Fibroblast of upper back skin (primary cell): ENCODE measurements at places on chromosomes 7 and 10.

DNA sequence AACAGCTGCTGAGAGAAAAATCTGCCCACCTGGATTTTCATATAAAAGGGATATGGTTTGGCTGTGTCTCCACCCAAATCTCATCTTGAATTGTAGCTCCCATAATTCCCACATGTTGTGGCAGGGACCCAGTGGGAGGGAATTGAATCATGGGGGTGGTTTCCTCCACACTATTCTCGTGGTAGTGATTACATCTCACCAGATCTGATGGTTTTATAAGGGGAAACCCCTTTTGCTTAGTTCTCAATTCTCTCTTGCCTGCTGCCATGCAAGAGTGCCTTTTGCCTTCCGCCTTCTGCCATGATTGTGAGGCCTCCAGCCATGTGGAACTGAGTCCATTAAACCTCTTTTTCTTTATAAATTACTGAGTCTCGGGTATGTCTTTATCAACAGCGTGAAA, 20.8 kb upstream of the MKI67 start:
- DNase-seq, result peak; percentile 10

GRCh38 chr7:97680622-97681021, 51.3 kb upstream of the TAC1 start:
- DNase-seq, result no peak

- DNase-seq, result no peak
Observed at GRCh38 chr7:151838072-151838471, 38.8 kb downstream of the PRKAG2 start.

DNA sequence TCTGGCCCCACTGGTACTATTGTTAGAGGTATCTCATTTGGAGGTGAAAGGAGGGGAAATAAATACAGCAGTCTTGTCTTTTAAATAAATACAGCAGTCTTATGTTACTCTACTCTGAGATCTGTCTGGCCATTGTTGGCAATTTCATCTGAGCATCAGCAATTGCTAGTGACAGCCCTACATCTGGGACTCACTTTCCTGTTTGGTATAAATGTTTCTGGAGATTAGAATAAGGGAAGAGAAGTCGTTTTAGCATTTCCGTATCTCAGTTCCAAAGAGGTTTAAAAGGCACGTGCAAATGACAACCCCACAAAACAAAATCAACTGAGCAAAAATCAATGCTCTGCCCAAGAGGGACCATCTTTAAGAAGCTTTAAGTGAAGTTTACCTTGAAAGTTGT, 18.1 kb upstream of the CNNM2 start:
- DNase-seq, result no peak

- no peak for DNase-seq
Observed at GRCh38 chr7:112149734-112150133, 56.5 kb downstream of the DOCK4 start.

GRCh38 chr7:20508109-20508508, 107.4 kb upstream of the ABCB5 start:
- DNase-seq, result peak; percentile 7

DNA sequence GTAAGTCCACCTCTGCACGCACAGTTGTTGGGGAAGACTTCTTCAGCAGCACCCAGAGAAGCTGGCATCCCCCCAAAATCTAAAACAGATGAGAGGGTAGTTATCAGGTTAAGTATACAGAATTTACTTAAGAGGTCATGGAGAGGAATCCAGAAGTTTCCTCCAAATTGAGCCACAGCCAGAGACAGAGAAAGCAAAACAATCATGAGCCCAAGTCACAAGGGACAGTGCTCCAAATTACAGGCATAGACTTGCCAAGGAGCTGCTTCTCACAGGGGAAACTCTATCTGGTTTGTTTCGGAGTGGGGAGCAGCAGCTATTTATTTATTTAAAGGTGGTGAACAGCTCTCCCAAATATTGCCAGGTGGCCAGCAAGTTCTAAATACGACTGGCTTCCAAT, 308.4 kb downstream of the SKIDA1 start:
- DNase-seq, result no peak

GRCh38 chr7:54898659-54899340, 120.0 kb upstream of the EGFR start:
- no peak for DNase-seq

GRCh38 chr7:157309988-157310668, 26.7 kb upstream of the DNAJB6 start:
- peak; percentile 99 for DNase-seq

DNA sequence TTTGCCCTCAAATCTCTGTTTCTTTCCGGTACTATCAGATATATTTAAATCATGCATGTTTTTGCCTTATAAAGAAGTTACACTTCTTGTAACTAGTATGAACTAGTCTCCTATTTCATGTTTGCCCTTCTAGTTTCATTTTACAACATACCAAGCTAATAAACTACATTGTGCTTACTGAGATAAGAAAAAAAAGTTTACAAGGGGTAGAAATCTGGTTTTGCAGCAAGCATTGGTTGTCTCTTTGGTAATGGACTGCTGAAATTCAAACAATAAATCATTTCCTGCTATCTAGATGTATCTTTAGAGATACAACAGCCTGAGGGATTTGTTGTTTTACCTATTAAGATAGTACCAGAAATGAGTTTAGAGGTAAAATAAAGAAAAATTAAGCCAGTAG, 18.8 kb downstream of the PTTG1IP2 start:
- DNase-seq, result no peak

GRCh38 chr10:96512524-96513304, 1.0 kb downstream of the TLL2 start:
- peak; percentile 10 for DNase-seq

DNA sequence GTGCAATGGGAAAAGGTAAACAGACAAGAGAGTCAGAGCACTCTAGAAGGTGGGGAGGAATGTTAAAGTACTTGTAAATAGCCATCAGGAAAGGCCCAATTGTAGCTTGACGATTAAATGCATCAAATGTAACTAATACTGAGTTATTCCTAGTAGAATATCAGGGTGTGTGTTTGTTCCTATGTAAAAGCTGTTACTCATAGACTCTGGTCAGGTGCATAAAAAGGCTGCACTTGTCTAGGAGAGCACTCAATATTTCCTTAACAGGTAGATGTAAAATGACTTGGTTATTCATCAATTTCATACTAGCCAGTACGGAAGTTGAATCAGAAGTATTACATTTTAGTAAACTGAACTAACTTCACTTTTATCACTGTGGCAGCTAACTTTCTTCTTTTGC, 179.7 kb upstream of the AGR3 start:
- DNase-seq, result no peak

- DNase-seq, result peak; percentile 6
Observed at GRCh38 chr10:92493362-92493761, 80.5 kb downstream of the IDE start.

GRCh38 chr7:47343061-47343455, 238.9 kb downstream of the TNS3 start:
- DNase-seq, result no peak

DNA sequence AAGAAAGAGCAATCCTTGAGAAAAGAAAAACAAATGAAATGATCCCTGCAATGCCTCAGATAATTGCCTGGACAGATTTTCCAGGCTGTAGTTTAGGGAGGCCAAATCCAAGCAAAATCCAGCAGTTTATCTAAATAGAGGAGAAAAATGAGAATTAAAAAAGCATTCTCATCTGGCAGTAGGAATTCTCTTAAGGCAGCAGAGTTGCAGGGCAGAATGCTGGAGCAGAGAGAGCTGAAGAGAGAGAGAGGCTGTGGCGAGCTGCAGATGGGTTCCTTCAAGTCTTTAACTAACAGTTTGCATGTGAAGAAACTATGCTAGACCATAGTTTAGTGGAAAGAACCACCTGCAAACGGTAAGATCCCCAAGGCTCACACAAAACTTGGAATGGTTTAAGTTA, 6.0 kb upstream of the LIPA start:
- no peak for DNase-seq

DNA sequence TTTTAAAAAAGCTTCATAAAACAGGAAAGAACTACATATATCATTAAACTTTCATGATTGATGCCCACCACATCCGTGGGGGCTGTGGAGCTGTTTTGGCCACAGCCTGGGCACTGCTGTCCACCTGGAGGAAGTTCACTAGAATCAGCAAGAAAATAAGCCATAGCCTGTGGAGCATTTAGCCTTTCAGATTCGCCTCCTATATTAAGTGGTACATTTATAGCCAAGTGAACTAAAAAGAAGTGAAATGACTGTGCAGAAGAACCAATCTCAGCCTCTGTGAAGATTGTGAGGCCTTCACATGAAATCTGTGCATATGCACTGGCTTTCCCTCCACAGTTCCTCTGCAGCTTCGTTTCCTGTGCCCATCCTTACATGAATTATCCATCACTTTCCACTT, 23.5 kb downstream of the WNT16 start:
- DNase-seq, result no peak

DNA sequence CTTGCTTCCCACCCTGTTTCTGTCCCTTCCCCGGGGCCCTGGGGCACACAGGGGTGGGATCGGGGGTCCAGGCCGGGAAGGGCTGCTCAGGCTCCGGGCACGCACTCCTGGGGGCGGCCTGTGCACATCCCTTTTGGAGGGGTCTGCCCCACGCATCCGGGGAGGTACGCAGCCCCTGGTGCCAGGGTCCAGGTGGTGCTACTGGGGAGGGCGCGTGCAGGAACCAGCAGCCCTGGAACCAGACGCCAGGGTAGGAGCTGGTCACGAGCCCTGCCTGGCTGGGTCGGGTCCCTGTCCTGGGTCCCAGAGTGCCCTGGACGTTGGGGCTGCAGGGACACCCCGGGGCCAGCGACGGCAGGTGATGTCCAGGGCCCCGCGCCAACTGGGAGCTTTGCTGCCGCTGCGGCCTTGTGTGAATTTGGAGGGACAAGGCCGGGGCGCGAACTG, 53.4 kb downstream of the GLRX3 start:
- DNase-seq, result no peak

DNA sequence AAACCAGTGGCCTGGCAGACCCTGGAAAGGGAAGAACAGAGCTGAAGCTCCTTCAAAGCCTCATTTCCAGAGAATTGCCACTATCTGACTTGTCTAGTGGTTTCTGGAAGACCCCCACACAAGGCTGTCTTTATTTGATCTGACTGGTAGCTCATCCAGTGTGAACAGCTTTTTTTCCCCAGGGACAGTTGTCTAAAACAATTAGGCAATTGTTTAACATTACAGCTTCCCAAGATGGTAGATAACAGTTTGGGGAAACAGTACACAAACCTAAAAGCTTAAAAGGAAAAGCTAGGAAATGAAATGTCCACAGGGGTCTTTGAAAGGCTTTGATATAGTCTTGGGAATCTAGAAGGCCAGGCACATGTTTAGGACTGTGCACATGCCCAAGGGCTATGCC, 203.4 kb upstream of the CTBP2 start:
- DNase-seq, result no peak

GRCh38 chr10:3838460-3839437, 53.7 kb upstream of the KLF6 start:
- no peak for DNase-seq

- DNase-seq, result peak; percentile 78
Observed at GRCh38 chr7:48112401-48113165, 23.5 kb downstream of the UPP1 start.

- peak; percentile 53 for DNase-seq
Observed at GRCh38 chr10:128211953-128212727, 85.9 kb upstream of the MKI67 start.

GRCh38 chr7:24102988-24103387, 181.0 kb upstream of the NPY start:
- no peak for DNase-seq

- no peak for DNase-seq
Observed at GRCh38 chr10:61894133-61894532, 7.4 kb upstream of the ARID5B start.

DNA sequence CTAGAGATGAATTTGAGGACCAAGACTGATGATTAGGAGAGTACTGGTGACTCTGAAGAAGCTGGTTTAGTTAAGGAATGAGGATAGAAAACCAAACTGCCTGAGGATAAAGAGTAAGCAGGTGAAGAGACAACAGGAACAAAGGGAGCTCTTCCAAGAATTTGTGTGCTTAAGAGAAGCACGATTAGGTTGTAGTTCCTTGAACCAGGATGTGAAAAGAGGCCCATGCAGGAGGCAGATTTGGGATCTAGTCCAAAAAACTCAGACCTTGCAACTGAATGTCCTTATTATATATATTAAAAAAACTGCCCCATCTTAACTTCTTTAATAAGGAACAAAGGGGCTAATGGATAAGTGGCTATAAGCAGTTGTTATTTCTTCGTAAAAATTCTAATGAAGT, 150.4 kb downstream of the SKAP2 start:
- DNase-seq, result no peak

GRCh38 chr10:22570733-22571430, 143.5 kb downstream of the PIP4K2A start:
- no peak for DNase-seq

DNA sequence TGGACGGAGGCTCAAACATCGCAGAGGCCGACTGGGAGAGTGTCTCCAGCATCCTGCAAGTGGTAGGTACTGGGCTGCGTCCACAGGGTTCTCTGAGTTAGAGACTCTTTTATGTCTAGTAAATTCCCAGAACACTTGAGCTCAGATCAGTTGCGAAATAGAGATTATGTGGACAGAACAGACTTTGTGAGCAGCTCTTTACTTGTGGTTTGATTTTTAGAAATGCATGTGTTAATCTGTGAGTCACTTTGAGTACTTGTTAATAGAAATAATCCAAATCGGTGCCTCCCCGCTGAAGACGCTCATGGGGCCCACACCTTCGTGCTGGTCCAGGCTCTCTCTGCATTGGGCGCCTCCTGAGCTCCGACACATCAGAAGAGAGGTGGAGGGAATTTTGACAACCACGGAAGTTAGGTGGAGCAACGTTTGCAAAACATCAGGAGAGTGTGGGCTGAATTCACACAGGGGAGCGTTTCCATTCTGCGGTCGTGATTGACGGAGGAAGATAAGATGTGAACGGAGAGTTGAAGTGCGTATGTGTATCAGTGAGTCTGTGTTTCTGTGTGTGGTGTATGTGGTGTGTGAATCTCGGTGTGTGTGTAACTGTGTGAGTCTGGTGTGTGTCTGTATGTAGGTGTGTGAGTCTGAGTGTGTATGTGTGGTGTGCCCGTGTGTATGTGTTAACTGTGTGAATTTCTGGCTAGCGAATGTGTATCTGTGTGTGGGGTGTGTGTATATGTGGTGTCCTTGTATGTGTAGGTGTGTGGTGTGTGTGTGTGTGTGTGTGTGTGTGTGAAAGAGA, 32.1 kb downstream of the PFKP start:
- DNase-seq, result peak; percentile 77

DNA sequence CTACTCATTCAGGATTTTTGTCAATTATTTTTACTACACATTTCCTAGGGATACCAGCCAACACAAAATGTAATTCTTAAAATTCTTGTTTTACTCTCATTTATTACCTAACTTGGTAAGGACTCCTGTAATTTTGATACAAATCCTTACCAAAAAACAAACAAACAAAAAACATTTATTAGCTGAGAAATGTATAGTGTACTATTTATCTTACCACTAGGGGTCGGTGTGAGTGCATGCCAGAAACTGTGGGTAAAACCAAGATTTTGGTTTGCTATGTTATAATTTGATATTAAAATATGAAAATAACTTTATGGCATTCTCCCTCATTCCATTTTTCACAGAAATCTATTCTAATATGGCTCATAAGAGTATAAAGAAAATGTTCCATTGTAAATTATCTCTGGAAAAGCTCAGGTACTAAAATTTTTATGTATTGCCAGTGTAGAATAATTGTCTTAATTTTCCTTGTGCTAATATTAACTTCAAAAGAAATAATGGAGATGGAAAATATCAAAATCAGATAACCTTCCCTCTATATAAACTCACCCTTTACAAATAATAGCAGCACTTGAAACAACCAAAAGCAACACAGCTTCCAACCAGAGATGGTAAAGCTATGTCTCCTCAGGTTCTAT, 290.8 kb upstream of the PCDH15 start:
- peak; percentile 2 for DNase-seq

GRCh38 chr7:66238773-66239466, 33.8 kb downstream of the TPST1 start:
- DNase-seq, result no peak
